ENCODE measurements at places on chromosomes 2 and 18. TPM values are rescaled to one million over a fixed set of nuclear protein-coding genes. Genes with fewer than 3 reads are reported as not detected.

DNA sequence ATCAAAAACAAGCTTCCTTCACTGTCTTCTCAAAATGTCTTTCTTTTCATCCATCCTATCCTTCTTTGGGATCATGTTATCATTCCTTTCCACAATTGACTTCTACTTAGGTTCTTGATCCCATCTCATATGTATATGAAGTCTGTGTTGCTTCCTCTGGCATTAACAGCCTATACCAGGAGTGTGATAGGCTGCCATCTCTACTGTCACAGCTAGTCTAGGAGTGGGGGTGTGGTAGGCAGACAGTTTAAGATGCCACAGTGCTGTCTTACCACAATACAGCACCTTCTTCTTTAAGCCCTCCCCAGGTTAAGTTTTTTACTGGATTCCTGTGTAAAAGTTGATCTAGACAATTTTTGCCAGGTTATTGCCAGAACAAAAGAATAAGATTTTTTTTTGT is 3.7 kb upstream of the HTR2B start:
- no peak for DNase-seq

GRCh38 chr2:10331702-10332401 is 29.1 kb downstream of the HPCAL1 start:
- DNase-seq, result no peak

GRCh38 chr2:237222178-237222577 is 136.5 kb downstream of the COPS8 start:
- no peak for DNase-seq

- peak; percentile 14 for DNase-seq
Measured at GRCh38 chr2:229270551-229271410, at the start of gene PID1. Gene PID1 (minus strand): TSS chr2:229271287. CDS start chr2:229271043, 244 bp downstream.

The ABCG5 gene
- not detected for total RNA-seq

The STAT4 gene
- 18.8 TPM for total RNA-seq

Data from progenitor cell of endocrine pancreas (in vitro differentiated cells).